ENCODE measurements at places on chromosomes 3 and 15.

DNA sequence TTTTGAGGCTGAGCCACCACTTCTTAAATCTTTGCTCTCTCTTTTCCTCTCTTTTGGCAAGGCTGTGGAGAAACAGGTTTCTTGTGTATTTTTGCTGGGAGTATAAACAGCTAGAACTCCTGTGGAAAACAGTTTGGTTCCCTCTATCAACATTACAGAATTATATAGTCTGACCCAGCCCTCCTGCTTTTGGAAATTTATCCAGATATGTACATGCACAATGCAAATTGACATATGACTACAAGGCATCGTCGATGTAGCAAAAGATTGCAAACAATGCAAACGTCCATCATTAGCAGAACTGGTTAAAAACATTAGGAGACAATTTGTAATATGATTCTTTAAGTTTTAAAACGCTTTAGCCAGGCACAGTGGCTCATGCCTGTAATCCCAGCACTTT, 12.5 kb upstream of the MYO1E start:
- DNase-seq, result no peak

GRCh38 chr3:11543948-11544387, 99.7 kb downstream of the VGLL4 start:
- DNase-seq, result no peak

DNA sequence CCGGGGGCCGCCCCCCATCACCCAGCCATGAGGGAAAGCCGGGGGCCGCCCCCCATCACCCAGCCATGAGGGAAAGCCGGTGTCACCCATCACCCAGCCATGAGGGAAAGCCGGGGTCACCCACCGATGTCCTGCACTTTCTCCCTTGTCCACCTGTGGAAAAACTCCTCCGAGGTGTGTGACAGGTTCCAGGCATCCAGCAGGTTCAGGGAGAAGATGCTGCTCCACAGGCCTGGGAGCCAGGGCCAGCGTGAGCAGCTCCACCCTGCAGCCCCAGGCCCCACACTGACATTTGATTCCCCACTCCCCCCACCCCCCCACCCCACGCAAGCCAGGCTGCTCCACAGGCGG, 15.5 kb upstream of the EHD4 start:
- DNase-seq, result no peak

GRCh38 chr3:133161656-133162055, 123.5 kb downstream of the TMEM108 start:
- no peak for DNase-seq

GRCh38 chr15:89361451-89362202, 27.0 kb upstream of the POLG start:
- DNase-seq, result peak; percentile 57

DNA sequence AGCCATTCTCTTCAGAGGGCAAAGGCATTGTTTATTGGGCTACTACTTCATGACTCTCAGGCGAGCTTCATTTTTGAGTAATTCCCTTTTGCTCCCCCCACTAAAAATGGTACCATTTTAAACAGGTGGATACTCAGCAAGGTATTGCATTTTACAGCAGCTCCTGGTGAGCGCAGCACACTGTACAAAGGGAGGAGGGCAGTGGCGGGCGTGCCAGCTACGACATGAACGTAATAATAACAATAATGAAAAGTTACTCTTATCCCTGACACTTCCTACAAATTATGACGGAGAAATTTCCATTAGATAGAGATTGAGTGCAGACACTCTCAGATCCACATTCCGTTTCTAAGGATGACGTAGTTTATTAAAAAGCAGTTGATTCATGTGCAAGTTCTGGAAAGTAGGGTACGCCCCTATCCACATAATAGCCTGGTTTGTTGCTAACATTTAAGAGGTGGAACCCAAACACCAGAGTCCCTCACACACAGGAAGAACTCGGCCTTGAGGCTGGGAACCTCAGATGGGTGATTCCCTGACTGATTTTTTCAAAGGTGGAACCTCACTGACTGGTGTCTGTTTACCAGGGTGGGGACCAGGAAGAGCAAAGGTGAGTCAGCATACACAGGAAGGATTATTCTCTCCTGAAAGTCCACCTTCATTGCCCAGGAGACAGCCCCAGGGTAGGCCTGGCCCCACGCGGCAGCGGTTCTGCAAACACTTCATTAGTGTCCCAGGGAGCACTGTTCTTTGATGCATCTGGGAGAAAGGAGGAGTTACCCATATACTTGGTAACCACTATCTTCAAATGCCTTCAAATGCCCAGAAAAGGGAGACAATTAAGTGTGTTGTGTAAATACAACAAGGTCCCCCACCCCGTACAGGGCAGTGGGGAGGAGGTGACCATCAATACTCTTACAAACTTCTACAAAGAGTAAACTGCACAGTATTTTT, 69.9 kb downstream of the LDHAL6B start:
- DNase-seq, result peak; percentile 30

GRCh38 chr3:15633766-15634598, 32.4 kb downstream of the BTD start:
- DNase-seq, result peak; percentile 42

DNA sequence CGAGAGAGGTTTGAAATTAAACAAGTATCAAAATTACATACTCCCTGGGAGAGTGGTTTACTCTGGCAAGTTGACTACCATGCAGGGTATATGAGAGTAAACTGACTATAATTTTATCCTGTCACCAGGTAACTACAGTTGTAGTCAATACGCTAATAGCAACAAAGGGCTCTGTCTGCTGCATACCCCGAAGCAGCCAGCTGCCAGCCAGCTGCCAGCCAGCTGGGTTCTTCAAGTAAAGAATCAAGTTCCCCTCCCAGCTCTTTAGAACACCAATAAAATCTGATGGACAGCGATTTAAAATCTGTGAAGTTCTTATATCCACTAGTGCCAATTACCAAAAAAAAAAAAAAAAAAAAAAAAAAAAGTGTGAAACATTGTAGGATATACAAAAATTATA, 417.7 kb upstream of the CFAP20DC start:
- no peak for DNase-seq

GRCh38 chr3:116863270-116863770, 153.7 kb downstream of the TUSC7 start:
- DNase-seq, result no peak

DNA sequence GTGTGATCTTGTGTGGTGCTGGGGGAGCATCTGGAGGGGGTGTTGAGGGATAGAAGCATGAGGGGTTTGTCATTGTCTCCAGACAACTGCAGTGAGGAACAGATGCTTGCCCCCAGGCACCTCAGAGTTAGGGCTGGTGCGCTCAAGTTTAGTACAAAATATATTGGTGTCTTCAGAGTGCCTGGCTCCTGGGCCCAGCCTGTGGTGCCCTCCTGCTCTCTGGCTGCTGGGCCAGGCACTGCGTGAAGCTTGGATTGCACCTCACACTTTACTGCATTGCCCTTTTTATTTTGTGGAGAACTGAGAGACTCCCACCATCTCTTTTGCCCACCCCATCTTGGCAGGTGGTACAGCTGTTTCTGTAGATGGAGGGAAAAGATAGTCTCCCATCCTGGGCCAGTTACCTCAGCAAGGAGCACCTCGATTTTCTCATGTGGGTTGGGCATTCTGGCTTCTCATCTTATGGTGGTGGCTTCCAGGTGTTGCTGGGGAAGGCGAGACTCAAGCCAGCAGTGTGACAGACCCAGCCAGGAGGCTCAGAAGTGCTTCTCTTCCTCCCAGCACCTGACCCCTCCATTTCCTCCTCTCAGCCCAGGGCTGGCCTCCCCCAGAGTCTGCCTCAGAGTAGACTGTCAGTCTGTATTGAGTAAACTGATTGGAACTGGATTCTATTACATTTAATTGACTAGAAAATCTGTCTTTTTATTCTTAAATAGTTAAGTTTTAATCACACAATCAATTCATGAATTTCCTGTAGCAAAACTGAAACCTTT, 140.5 kb downstream of the DNAJB8 start:
- no peak for DNase-seq

GRCh38 chr15:51048308-51048707, 46.4 kb downstream of the TNFAIP8L3 start:
- no peak for DNase-seq

DNA sequence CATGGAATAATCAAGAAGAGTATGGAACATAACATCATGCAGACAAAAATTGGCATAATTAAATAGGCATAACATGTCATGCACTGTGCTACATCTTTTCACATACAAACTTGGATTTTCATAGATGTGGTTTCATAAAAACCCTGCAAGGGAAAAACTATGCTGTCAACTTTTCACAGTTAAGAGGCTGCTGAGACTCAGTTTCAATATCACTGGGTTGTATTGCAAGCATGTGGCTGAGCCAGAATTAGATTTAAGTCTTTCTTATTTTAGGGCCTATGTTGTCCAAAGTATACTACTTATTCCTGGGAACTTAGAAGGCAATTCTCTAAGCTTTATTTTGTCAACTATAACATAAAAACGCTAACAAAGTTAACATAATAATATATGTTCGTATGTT, 70.7 kb upstream of the LSAMP start:
- no peak for DNase-seq

DNA sequence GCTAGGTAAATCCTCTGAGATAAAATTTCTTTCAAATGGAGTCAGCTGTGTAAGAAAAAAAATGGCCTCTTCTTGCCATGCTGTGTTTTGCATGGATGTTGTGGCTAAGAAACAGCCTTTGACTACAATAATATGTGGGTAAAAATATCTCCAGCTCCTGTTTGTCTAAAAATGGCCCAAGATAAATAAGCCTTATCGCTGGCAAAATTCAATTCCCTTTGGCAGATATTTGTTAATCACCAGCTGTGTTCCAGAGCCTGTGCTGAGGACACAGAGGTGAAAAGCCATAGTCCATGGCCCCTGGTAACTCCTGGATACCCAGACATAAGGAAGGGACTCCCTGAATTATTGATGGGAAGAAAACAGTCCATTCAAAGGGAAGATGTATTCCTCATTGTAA, 15.3 kb upstream of the RAMAC start:
- no peak for DNase-seq
